ENCODE measurements at places on chromosomes 11 and 22. TPM values are rescaled to one million over a fixed set of nuclear protein-coding genes. Genes with fewer than 3 reads are reported as not detected.

Gene BRSK2
- total RNA-seq = 0.67 TPM

Gene NEU3
- 3.5 TPM for total RNA-seq

Gene TMPRSS13
- total RNA-seq = not detected

Gene ARHGEF17
- 51.5 TPM for total RNA-seq

Gene C11orf16
- total RNA-seq = not detected

Gene MMP3
- not detected for total RNA-seq

Gene LRRC56
- total RNA-seq = 0.13 TPM

Gene SEZ6L
- total RNA-seq = 0.11 TPM

Gene CBLIF
- total RNA-seq = not detected

Gene MFRP
- not detected for total RNA-seq

Gene CARD16
- 8.4 TPM for total RNA-seq

Gene CEP126
- total RNA-seq = 1.2 TPM

Gene VPREB1
- not detected for total RNA-seq

Gene SERHL2
- total RNA-seq = 2.4 TPM

Gene AKIP1
- 26.8 TPM for total RNA-seq

Gene INS
- total RNA-seq = not detected

- no peak for DNase-seq
Observed at GRCh38 chr11:35106595-35106994, 32.4 kb upstream of the CD44 start.

- peak; percentile 81 for DNase-seq
Observed at GRCh38 chr22:35605851-35606481, 11.2 kb downstream of the MB start.

DNA sequence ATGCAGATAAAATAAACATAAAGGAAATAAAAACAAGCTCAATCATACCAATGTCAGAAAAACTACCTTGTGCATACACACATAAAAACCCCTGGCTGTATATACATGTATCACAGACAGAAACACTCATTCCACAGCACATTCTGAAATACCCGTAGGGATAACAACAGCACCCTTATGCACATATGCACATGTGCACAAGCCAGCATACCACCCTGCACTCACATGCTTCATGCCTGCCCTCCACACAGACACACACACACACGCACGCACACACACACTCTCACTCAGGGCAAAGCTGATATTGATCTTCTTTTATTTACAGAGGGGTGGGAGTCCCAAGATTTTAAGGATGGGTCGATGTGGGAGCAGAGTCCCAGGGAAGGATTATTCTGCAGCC is 92.1 kb downstream of the CSNK2A3 start:
- DNase-seq = no peak

GRCh38 chr11:44607987-44608386 is 42.5 kb downstream of the CD82 start:
- DNase-seq = no peak

DNA sequence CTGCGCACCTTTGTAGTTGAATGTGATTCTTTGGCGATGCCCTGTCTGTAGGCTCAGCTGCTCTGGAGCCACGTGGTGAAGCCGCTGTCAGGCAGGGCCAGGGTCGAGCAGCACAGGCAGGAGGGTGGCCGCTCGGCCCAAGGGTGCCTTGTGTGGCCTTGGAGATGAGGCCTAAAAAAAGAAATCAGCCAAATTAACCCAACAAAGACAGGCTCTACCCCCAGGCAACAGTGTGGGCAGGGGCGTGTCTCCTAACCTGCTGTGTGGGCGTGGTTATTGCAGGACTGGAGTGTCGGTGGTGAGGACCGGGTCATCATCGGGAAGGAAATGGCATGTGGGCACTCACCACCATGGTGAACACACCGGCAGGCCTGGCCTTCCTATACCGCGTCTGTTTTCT is 34.3 kb downstream of the CTTN start:
- DNase-seq = no peak

DNA sequence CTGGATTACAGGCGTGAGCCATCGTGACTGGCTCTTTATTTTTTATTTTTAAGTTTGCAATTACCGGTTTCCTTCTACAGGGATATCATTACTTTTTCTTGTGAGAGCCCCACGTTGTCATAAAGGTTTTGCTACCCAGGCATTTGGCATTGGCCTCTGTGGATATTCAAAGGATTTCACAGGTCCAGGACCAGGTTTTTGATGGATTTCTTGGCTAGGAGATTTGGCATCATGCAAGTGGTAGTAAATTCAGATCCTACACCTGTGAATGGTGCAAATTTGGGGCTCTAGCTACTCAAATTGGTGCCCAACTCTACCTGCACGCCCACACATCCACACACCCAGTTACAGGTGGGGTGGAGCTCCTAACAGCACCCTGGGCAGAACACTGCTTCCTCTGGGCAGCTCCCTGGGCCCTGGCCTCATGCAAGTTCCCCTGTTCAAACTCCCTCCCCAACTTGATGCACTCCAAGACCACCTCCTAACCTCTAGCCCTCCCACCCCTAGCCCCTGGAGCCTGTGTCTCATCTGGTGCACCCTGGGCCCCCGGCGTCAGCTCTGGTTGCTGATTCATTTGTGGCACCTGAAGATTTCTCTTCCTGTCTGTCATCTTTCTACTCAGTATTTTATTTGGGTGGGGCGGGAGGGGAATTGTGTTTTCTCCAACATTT is 9.3 kb upstream of the MRGPRD start:
- DNase-seq = peak; percentile 20

GRCh38 chr11:12119502-12119901 is 9.1 kb downstream of the MICAL2 start:
- DNase-seq = no peak

DNA sequence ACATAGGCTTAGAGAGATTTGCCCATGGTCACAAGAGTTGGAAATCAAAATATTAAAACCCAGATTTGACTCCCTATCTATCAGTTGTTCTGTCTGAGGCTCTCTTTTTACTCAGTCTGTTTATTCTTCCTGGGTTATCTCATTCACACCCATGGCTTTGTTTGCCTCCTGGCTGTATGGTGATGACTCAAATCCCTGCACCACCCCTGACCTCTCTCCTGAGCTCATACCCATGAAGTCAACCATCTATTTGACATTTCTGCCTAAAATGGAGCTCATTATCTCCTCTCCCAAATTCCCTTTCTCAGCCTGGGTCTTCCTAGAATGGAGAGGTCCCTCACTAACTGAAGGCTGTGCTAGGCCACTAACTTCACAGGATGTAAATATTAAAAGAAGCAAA is 27.8 kb upstream of the CCDC134 start:
- DNase-seq = no peak

DNA sequence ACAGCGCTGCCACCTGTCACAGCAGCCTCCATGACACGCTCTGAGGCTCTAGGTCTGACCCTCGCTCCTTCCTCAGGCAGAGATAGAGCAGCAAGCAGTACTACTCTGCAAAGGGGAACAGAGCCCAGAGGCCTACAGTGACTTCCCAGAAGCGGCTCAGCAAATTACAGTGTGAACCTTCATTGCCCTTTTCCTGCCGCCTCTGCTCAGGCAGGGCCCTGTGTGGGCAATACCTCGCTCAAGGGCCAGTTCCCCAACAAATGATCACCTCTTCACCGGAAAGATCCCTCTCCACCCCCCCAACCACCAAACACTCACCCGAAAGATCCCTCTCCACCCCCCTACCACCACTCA is 12.3 kb downstream of the KIAA0930 start:
- no peak for DNase-seq

DNA sequence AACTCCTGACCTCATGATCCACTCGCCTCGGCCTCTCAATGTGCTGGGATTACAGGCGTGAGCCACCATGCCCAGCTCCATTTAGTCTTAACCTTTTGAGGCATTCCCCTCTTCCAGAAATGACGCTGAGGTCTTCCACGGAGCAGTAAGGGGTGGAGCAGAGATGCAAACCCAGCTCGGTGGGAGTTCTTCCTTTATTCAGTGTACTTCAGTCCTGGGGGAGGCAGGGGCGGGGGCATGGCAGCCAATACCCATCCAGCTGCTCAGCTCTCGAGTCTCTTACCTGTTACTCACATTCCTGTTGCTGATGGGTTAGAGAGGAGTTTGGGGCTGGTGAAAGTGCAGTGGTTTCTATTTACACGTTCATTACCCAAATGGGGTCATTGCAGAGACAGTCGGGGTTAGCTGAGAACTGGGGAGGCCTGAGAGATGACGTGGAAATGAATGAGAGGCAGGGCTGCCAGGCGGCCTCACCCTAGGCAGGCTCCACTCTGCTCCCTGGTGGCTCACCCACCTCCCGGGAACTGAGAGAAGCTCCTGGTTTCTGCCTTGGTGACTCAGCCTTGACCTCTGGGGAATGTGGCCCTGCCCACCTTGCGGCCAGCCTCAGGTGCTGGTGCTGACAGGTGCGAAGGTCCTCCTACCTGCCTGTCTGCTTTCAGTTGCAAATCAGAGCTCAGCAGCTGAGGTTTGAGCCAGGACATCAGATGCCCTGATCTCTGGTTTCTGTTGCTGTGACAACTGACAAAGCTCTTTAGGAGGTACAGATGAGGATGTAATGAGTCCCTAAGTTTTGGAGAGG is 13.4 kb upstream of the ST14 start:
- DNase-seq = no peak

DNA sequence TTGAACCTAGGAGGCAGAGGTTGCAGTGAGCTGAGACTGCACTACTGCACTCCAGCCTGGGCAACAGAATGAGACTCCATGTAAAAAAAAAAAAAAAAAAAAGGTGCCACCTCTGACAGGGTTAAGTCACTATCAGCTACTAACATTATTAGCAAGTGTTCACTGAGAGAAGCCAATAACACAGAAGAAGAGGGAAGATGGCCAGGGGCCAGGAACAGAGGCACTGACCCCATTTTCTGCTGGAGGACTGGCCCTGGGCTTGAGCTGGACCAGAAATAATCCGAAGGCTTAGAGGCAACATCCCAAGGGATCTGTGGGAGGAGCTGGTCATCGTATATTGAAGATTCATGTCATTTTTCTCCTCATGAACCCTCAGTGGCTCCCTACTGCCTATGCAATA is 5.0 kb downstream of the SLC5A1 start:
- peak; percentile 67 for DNase-seq

GRCh38 chr11:1048375-1049070 is 12.0 kb upstream of the MUC6 start:
- peak; percentile 28 for DNase-seq

GRCh38 chr11:45806072-45806933 is 1.4 kb downstream of the SLC35C1 start:
- no peak for DNase-seq

GRCh38 chr11:70871881-70872280 is 380.5 kb downstream of the SHANK2 start:
- DNase-seq = no peak

DNA sequence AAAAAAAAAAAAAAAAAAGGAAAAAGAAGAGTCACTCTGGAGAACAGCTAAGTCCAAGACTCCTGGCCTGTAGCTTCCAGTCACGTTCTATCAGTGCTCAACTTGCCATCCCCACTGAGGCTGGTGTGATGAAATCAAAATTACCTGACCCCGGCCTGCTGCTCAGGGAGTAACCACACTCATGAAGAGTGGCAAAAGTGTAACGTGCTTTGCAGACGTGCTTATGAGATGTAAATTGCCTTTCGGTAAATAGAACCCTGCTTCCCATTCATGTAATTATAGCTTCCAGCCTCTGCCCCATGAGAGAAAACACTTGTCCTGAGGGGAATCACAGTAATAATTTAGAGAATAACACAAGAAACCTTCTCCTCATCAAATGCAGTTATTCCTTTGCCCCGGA is 28.2 kb upstream of the CHKA start:
- DNase-seq = no peak

GRCh38 chr22:44411226-44412135 is 86.6 kb downstream of the RTL6 start:
- DNase-seq = peak; percentile 39

GRCh38 chr11:86672007-86672621 is at the start of gene ME3:
Gene ME3, minus strand, starts transcription at chr11:86672616.
- peak; percentile 81 for DNase-seq

DNA sequence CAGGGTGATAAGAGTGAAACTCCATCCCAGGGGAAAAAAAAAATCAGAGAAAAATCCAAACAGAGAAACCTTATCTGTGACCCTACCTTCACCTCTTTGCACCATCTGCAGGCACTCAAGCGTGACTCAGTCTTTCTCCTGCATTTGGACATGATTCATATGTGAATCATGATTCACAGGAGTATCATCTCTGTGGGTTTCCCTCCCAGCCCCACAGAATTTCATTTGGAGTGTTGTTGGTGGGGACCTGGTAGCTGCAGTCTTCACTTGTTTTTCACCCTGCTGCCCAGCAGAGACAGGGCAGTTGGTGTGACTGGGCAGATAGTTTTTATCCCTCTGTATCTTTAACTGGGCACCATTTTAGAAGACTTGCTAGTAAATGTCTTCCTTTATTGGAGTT is 75.7 kb downstream of the DEPDC5 start:
- no peak for DNase-seq

DNA sequence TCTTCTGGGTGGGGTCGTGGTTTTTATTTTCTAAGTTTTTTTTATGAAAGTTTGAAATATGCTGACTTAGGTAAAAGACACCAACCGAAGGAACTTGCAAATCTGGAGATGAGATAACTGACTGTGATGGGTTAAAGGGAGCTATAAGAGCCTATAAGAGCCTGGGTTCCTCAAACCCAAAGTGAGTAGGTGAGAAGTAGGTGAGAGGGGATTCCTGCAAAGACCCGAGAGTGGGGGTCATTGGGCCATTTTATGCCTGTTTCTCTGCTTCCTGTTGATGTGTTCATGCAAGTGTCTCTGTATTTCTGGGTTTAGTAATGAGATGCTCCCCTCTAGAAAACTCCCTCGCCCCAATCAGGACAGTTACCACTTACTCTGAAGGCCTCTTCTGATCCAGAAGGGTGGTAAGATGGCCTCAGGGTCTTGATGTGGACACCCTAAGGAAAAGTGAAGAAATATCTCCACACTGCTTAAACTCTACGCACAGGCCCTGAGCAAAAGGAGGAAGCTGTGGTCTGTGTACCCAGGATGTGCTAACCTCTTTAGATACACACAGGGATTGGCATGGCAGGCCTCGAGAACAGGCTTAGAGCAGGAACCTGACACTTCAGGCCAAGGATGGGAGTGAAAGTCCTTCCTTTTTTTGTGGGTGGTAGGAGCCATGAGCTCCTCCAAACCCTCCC is 1.8 kb downstream of the FLI1 start:
- peak; percentile 56 for DNase-seq

DNA sequence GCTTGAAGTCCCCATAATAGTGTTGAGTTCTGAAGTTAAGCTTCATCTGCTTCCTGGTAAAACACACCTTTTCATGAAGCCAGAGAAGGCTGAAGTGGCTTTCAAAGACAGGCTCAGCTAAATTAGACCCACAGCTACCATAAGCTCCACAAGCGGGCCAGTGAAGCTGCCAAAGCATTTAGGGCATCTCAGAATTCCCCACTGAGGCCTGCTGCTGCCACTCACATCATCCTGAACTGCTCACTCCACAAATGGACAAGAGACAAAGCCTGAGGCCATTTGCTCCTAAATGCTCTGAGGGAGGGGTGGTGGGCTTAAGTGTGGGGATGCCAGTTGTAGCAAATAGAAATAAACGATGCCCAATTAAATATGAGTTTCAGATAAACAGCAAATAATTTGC is 14.6 kb downstream of the CCDC83 start:
- DNase-seq = no peak

GRCh38 chr11:20623252-20623651 is 23.8 kb downstream of the SLC6A5 start:
- DNase-seq = no peak

GRCh38 chr11:76792505-76793264 is 9.5 kb downstream of the TSKU start:
- no peak for DNase-seq

- DNase-seq = peak; percentile 51
Observed at GRCh38 chr11:34344768-34345539, 12.9 kb downstream of the ABTB2 start.

All from Right ventricle myocardium superior (tissue), 1 donor.